ENCODE measurements at places on chromosomes 3 and 15.

- no peak for DNase-seq
These were observed 36.3 kb downstream of the KLF13 start for GRCh38 chr15:31362886-31363285.

- DNase-seq: no peak
These were observed 222.5 kb downstream of the NR2F2 start for GRCh38 chr15:96553006-96553405.

GRCh38 chr3:50256978-50257890 is 11.7 kb upstream of the SEMA3B start:
- DNase-seq: peak; percentile 49

GRCh38 chr3:19931180-19931692 is 2.8 kb downstream of the EFHB start:
- DNase-seq: no peak

DNA sequence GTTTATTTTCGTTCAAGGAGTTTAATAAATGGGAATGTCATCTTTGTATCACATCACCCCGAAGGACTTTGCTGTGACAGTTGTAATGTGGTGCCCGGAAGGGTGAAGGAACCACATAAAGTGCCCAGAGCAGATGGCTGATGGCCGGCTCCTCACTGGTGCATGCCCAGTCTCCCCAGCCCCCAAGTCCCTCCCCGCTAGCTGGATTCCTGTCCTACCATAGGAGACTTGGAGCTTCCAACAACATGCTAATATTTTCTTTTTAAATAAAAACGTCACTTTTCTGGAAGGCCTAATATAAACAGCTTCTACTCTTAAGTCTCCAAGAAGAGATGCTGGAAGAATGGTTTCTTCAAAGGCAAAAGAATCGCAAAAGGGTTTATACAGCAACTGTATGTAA is 273.9 kb upstream of the LRTM1 start:
- no peak for DNase-seq

- no peak for DNase-seq
These were observed 44.8 kb upstream of the UMPS start for GRCh38 chr3:124685481-124685880.

GRCh38 chr3:194687638-194688199 is 2.0 kb downstream of the FAM43A start:
- DNase-seq: peak; percentile 85

DNA sequence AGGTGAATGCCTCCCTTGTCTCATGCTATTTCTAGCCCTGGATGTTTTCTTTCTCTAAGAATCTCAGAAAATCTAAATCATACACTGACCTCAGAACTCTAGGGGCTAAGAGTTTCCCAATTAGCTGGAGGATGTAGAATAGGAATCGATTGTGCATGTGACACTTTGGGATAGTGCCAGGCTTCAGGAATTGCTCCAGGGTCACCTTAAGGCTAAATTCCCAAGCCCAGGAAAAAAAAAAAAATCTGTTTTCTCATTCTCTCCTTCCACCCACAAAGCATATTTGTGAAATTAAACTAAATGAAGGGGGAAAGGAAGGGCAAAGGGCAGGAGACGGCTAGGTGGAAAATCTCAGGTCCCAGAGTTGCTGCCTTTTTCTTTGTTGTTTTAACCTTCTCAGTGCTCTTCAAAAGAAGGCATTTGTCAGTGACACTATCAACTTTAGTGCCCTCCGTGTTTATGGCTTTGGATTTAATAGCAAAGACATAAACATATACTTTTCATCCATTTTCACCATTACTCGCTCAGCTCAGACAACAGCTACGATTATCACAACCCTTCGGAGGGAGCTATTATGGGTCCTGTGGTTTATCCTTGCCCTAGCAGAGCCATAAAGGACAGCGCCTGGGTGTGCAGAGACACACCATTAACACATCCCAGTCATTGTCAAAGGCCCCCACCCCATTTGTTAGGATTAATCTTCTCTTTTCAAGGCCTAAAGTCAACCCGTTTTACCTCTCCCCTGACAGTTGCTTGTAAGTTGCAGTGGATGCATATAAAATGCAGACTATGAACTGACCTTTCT is 271.7 kb downstream of the PDZRN3 start:
- DNase-seq: no peak

GRCh38 chr3:39990532-39990931 is 181.1 kb downstream of the MYRIP start:
- no peak for DNase-seq

DNA sequence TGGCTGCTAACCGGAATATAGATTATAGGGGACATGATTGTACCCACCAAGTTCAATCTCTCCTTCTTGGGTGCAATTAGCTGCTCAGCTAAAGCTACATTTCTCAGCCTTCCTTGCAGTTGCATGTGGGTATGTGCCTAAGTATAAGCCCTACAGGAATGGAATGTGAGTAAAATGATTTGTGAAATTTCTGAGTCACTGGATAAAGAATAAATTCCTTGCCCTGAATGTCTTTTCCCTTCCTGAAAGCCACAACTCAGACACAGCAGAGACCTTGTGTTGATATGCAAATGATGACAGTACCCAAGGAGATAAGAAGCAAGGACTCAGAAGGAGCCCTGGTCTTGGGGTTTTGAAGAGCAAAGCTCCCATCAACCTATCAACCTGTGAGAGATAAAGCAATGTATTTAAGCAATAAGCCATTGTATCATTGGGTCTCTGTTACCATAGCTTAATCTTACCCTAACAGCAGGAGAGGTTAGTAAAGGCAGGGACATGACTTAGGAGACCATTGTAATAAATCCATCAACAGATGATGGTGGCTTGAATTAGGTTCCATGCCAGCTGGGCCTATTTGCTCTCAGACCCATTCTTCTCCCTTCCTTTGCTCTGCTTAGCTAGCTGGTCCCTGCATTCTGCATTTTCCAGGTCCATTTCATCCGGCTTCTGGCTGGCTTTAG is 25.6 kb upstream of the ZNF280D start:
- no peak for DNase-seq

DNA sequence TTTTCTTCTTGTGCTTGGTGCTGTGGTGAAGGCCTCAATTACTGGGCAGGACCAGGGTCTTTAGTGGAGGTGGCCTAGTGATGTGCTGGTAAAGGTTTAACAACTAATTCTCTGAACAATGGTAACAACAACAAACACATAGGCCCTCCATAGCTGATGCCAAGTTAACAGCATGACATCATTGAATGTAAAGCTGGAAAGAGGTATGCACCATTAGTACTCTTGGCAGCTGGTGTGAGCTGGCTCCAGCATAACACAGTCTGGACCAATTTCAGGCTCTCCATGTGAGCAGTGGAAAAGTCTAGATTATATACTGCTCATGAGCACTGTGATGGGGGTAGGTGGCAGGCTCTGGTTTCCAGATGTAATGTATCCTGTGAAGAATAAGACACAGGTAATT is 61.8 kb downstream of the SLC7A14 start:
- DNase-seq: no peak

- DNase-seq: no peak
These were observed 28.6 kb downstream of the FAM98B start for GRCh38 chr15:38482572-38482971.

GRCh38 chr3:66405701-66406091 is 95.1 kb downstream of the LRIG1 start:
- DNase-seq: no peak

GRCh38 chr3:171173736-171174135 is 147.2 kb upstream of the SLC2A2 start:
- no peak for DNase-seq

DNA sequence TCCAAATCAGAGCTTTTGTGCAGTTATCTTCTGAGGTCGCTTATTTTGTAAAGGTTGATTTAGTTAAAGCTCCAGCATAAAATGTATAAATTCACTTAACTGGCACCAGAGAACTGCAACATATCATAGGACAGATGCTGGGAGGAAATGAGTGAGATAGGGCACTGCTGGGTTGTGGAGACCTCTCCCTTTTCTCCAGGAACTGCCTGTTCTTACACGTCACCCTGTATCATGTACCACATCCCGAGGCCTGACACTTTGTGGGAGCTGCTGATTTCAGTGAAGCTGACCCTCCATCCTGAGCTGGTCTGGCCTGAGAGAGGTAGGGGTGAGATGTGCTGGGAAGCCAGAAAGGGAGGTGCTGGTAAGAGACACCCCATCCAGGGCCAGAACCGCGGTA is 213.8 kb upstream of the FEZF2 start:
- no peak for DNase-seq

DNA sequence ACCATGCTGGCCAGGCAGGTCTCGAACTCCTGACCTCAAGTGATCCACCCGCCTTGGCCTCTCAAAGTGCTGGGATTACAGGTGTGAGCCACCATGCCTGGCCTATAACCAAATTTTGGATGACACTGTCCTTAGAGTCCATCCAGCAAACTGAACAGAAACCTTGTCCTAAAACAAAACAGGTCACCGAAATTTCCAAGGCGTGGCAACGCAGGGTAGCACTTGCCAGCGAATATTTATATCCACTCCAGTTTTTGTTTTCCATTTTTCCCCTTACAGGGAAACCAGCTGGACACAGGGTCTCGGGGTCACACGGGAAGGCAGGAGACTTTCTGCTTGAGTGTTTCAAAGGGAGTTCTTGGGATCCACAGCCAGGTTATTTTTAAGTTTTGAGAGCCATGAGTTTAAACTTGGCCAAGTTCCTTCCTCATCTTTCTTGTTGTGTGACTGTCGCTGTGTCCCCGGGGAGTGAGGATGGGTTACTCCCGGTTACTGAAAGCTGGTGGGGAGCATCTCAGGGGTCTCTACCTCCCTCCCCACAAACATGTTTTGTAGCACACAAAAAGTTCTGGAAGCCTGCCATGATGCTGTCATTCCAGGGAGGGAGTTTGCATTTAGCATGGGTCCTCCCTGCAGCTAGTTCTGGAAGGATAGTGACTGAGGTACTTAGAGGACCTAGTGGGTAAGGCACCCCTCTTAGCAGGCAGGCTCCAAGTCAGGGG is 12.6 kb downstream of the LIMD1 start:
- DNase-seq: no peak

DNA sequence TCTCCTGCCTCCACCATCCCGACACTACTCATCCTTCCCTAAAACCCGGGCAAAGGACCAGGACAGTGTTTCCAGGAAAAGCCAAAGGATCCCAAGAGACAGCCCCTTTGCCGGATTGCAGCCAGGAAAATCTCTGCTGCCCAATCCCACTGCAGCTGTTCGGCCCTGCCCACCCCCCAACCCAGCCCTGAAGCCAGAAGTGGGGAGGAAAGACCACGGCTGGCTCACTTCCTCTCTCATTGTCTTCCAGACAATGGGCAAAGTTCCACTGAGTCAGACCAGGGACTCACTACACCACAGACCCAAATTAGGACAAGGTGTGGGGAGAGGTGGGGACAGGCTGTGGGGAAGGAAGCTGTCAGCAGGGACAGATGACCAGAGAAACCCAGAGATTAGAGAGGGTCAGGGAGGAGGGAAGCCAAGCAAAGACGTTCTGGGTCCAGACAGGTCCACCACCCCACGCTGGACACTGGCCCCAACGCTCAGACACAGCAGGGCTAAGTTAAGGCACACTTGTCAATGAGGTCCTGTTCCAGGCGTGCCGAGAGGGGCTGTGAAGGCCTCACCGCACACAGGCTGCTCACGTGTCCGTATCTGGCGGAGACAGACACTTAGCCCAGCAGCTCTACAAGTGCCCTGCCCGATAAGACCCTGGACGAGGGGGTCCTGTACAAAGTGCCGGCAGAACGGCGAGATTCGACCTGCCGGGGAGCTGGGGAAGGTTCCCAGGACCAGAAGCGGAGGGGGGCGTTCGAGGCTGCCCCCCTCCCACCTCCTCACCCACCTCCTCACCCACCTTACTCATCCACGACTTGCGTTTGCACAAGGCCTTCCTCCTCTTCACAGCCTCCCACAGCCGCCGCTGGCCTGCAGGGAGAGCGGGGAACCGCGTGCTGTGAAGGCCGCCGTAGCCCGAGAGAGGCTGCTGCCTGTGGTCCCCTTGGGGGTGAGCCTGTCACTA is 21.9 kb downstream of the TNK2 start:
- DNase-seq: no peak

DNA sequence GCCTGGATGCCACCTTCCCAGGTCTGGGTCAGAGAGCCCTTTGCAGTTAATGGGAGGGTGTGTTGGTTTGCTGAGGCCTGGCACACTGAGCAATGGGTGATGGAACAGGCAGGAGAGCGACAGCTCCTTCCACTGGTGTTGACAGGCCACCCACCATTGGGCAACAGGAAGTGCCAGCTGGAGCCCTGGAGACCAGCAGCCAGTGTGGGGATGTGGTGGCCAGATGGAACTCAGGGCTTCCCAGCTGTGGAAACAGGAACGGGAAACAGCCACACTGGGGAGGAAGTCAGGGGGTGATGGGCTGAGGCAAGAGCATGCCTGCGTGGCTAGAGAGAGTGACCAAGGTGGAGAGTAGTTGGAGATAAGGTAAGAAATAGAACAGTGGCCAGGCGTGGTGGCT is 9.3 kb downstream of the PSTPIP1 start:
- no peak for DNase-seq

DNA sequence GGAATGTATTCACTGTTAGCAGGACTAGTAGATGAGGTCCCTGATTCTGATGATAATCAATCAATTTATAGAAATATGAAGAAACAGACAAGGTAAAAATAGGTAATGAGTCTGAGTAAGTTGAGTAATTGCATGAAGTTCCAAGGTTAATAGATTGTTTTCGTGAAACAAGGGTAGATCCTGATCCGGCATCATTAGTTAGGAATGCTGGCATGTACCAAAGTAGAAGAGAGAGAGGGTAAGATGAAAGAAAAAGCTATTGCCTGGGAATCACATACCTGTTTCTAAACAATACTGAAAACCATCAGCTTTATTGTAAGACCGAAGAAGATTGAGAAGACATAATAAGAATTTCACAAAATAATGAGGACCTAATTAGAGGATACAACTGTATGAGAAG is 118.1 kb upstream of the ARPP21 start:
- DNase-seq: no peak

DNA sequence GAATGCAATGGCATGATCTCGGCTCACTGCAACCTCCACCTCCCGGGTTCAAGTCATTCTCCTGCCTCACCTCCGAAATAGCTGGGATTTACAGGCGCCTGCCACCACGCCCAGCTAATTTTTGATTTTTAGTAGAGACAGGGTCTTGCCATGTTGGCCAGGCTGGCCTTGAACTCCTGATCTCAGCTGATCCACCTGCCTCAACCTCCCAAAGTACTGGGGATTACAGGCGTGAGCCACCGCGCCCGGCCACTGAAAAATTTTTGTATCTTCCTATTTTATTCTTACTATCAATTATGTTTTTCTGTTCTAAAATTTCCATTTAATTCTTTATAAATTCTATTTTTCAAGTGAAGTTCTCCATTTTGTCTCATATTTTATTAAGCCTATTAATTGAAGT is 730.4 kb downstream of the EDEM1 start:
- DNase-seq: no peak

DNA sequence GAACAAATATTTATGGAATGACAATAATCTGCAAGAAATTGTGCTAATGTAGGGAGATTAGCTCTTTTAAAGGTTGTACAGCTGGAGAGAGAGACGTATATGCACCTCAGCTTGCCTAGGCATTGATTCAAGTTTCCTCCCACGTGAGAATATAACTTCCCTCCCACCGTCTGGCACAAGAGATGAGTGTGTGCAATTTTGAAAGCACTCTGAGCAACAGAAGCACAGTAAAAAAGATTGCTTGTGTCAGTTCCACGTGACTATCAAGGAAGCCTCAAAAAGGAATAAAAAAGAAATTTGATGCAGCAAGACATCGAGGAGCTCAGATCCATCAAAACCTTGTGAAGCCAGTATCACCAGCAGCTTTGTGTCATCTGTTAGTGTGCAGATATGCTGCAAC is 435.3 kb downstream of the TUSC7 start:
- no peak for DNase-seq
